Stimulated activated CD8-positive, alpha-beta memory T cell treated with anti-CD3 and anti-CD28 coated beads, Interleukin-2, amount 100 ng/mL, for 48 hours (primary cell): ENCODE measurements at places on chromosomes 3 and 15.

GRCh38 chr3:141485641-141486495 lies 959 bp upstream of the RASA2 start:
- DNase-seq = no peak

GRCh38 chr15:42825599-42825998 lies 88.7 kb upstream of the CDAN1 start:
- DNase-seq = no peak

- DNase-seq = no peak
Measured at GRCh38 chr3:133940536-133940935, 44.9 kb upstream of the RAB6B start.

GRCh38 chr15:100559330-100559729 lies 30.6 kb upstream of the CERS3 start:
- no peak for DNase-seq

- DNase-seq = no peak
Measured at GRCh38 chr15:90184119-90184785, 16.9 kb upstream of the SEMA4B start.

DNA sequence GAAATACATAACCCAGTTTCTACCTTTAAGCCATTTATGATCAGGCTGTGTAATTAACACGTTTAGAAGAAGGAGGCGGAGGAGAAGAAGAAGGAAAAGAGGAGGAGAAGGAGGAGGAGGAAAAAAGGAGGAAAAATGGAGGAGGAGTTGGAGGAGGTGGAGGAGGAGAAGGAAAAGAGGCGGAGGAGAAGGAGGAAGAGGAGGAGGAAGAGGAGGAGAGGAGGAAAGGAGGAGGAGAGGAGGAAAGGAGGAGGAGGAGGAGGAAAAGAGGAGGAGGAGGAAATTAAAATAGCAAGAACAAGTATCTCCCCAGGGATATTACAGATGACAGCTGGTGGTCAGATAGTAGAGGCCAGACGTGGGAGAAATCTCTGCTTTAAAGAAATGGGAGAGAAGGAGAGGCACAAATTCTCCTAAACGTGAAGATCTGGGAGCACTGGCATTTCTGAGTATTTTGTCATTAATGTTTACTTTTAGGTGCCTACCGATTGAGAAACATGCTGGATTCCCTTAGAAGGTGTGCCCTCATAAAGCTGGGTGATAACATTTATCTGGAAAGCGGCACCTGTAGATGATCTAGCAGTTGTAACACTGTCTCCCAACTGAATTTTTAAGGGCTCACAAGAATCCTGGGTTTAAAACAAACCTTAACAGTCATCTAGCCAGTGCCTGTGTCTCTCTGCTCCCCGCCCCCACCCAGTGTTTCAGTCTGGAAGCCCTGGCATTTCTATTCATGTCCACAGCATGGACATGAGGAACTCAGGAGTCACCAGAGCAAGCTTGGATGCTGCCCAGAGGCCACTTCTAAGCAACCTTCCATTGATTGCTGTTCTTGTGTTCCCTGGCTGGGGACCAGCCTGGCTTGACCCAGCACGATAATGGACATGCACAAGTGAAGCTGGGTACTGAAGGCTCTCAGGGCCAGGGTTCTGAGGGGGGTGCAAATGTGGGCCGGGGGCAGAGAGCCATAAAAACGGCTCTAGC lies 75.2 kb downstream of the CHRNA7 start:
- DNase-seq = no peak

GRCh38 chr15:43329217-43329959 lies 985 bp downstream of the LCMT2 start:
- no peak for DNase-seq

GRCh38 chr3:186107215-186108105 lies 1.4 kb downstream of the ETV5 start:
- DNase-seq = peak; percentile 33

DNA sequence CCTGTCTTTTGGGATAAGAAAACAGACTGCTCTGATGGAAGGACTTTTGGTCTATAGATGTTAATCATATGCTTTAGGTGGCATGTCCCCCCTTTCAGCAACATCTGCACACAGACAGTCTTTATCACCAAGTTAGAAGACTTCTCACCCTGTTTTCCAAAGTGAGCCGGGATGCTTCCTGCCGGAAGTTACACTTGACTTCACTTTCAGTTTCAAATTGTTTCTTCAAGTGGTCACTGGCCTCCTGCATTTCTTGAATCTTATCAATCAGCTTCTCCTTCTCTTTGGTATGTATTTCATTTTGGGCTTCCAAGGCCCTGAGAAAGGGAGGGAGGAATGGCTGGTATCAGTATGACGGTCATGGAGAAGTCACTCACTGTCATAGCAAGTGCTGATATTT lies 27.2 kb upstream of the GNB5 start:
- no peak for DNase-seq

- no peak for DNase-seq
Measured at GRCh38 chr3:182947888-182948287, 32.5 kb downstream of the DCUN1D1 start.

DNA sequence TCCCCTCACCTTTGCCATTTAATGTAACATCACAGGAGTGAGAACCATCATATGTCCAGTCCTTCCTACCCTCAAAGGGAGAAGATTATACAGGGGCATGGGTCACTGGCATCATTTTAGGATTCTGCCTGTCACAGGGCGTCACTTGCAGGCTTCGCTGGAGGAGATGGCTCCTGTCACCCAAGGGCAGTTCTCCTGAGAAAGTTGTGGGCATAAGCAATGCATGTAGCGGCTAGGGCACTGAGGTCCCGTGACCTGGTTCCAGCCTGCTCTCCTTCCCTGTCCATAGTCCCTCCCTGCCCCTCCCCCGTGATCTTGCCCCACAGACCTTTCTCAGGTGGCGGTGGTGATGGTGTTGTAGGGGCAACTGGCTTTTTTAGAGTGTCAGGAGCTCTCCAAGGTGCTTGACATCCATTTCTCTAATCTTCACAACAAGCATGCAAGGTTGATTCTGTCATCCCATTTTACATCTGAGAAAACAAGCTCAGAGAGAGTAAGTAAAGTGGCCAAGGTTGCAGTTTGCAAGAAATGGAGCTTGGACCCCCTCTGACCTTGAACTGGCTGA lies 241.5 kb upstream of the CTDSPL start:
- no peak for DNase-seq

- no peak for DNase-seq
Measured at GRCh38 chr3:13016721-13017255, 56.4 kb downstream of the IQSEC1 start.

GRCh38 chr15:60605879-60606307 lies 127.0 kb upstream of the ICE2 start:
- no peak for DNase-seq

DNA sequence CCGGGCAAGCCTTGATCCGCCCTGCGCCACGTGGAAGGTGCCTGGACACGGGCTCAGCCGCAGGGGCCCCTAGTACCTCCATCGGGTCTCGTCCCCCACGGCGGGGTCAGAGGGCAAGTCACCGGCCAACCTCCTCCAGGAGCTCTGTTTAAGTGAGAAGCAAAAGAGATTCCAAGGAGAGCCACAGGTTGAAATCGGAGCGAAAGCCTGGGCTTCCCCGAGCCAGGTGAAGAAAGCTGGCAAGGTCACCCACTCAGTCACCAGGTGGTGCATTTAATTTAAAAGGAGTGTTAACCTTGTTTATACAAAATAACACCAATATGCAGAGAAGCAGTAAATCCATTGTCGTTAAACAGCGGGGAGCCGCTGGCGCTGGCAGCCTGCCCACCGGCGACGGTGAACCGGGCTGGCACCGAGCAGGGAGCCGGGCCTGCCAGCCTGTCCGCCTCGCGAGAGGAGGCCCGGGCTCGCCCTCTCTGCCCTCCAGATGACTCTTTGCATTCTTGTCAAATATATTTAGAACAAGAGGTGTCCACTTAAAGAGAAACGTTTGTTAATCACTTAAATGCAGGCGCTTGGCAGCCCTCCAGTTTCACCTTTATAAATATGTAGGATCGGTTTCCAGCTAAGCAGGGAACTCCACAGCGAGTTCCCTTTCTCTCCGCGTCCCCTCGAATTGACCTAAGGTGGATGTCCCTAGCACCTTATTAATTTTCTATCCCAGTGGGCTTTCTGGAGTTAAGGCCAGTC lies 277.3 kb upstream of the NR2F2 start:
- DNase-seq = no peak

GRCh38 chr3:73504239-73504638 lies 120.5 kb downstream of the PDZRN3 start:
- DNase-seq = no peak

DNA sequence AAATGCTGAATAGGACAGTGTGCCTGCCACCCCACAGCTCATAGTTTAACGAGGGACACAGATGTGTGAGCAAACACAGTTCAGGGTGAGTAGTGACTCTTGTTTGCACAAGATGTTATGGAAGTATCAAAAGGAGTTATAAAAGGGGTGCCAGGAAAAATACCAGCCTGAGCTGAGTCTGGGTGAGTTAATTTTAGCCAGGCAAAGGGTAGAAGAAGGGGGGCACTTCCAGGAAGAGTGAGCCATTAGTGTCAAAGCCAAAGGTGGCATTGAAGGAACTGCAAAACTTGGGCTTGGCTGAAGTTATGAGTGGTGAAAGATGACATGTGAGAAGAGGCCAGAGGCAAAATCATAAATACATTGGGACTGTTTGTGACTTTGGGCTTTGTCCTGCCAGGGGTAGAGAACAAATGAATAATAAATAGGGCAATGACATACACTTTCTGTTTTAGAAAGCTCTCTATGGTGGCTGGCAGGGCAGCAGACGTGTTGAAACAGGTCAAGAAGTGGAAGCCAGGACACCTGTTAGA lies 1.9 kb upstream of the SPPL2A start:
- DNase-seq = no peak

DNA sequence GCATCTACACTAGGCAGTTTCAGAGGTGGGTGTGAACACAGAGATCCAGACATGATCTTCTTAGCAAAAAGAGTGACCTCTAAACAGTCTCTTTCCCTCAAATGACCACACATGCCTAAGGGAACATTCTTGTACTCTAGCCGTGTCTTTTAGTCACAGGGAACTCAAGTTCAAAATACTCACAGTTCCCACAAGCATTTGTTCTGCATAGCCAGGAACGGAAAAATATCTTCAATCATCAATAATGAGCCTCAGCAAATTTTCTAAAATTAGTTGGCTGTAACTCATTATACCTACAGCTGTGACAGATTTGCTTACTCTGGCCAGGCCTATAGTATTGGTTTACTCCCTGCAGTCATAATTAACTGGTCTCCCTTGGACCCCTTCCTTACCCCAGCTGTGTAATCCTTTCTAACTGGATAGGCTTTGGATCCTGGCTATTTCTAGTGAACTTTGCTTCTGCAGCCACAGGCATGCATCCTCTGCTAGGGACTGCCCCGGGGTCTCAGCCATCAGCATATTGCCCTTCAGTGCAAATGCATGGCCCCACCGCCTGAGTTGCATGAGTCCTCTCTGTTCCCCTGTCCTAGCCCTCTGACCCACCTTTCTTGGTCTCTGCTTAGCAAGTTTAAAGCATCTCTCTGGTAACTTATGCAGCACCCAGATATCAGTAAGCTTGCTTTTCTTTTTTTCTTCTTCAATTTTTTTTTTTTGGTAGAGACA lies 56.0 kb upstream of the HACD2 start:
- DNase-seq = no peak

DNA sequence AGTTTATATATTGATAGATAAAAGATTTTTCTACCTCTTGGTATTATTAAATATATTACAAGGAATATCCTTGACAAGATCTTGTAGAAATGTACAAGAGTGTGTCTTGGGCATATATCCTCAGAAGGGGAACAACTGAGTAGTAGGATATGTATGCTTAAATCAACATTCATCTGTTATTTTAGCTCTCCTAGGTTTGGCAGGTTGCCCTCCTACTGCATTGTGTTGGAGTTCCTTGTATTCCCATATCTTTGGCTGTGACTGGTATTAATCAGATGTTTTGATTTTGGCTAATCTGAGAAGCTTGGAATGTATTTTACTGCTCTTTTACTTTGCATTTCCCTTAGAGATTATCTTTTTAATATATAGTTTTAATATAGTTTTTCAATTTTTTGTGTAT lies 4.6 kb downstream of the MYRIP start:
- DNase-seq = no peak

- DNase-seq = no peak
Measured at GRCh38 chr15:90681480-90681879, 35.7 kb upstream of the BLM start.

- DNase-seq = no peak
Measured at GRCh38 chr15:93983526-93983925, 247.8 kb upstream of the MCTP2 start.

DNA sequence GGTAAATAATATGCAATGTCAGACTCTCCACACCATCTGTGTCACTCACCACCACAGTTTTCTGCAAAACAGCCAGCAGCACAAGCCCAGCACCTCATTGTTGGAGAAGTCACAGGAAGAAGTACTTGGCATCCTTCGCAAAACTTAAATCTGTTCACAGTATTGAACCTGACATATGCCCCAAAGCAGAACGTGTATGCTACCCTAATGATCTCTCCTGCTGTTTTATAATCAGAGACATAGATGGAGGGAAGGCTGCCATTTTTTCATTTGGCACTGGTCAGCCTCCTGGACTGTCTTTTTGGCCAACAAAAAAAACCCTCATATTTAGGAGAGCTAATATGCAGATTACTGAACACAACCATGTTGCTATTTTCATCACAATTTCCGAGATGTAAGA lies 1272.9 kb downstream of the ROBO1 start:
- no peak for DNase-seq

GRCh38 chr3:25037049-25037547 lies 391.0 kb upstream of the RARB start:
- DNase-seq = no peak

DNA sequence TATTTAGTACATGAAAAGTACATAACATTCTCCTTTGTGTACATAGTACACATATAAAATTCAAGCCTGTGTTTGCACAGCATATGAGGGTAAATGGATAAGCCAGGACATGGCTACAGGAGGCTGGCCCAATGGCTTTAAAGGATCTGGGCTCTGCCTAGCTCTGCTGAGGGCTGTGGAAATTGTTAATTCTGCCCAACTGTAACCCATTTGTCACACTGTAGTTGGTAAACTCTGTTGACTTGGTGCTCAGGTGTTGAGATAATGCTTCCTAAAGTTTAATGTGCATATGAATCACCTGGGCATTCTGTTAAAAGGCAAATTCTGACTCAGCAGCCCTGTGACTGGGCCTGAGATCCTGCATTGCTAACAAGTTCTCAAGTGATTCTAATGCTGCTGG lies 196.5 kb upstream of the ZPLD1 start:
- DNase-seq = no peak

GRCh38 chr15:71532994-71533393 lies 277.4 kb upstream of the NR2E3 start:
- no peak for DNase-seq

- DNase-seq = no peak
Measured at GRCh38 chr3:183797996-183798395, 27.4 kb downstream of the MAP6D1 start.

GRCh38 chr15:51267051-51267702 lies 71.2 kb downstream of the CYP19A1 start:
- DNase-seq = no peak

DNA sequence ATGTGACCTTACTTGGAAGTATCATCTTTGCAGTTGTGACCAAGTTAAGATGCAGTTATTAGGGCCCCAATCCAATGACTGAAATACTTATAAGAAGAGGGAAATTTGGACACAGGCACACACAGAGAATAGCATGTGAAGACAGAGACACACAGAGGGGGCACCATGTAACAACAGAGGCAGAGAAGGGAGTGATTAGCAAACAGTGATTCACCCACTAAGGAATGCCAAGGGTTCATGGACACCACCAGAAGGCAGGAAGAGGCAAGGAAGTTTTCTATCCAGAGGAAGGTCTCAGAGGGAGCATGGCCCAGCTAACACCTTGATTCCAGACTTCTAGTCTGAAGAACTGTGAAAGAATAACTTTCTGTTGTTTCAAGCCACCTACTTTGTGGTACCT lies 25.0 kb downstream of the SIDT1 start:
- no peak for DNase-seq
